ENCODE measurements at places on chromosomes 7 and 10. TPM values are rescaled to one million over a fixed set of nuclear protein-coding genes. Genes with fewer than 3 reads are reported as not detected.

- no peak for DNase-seq
These were observed 42.9 kb upstream of the STOX1 start for GRCh38 chr10:68784476-68784875.

- DNase-seq: no peak
These were observed 28.1 kb downstream of the KCNH2 start for GRCh38 chr7:150949971-150950491.

GRCh38 chr7:105399043-105399725 is 10.5 kb upstream of the SRPK2 start:
- DNase-seq: no peak

DNA sequence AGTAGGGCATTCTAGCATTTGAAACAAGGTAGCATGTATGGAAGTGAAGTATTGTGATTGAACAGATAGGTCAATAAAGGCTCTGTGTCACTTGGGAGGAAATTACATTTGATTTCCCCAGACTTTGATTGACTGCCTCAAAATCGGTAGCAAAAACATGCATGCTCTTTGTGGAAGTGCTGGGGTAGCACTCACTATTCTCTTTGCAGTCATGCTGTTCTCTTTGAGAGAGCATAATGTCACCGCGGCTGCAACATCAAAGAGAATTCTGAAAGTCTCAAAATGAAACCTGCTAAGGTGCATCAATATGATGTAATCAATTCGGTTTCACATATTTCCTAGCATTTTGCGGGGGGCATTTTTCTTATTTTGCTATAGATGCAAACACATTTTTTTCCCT is 64.2 kb downstream of the ARMC3 start:
- DNase-seq: no peak

The ZEB1 gene
- 22.3 TPM for polyA plus RNA-seq
